ENCODE measurements at places on chromosomes 6 and 20.

DNA sequence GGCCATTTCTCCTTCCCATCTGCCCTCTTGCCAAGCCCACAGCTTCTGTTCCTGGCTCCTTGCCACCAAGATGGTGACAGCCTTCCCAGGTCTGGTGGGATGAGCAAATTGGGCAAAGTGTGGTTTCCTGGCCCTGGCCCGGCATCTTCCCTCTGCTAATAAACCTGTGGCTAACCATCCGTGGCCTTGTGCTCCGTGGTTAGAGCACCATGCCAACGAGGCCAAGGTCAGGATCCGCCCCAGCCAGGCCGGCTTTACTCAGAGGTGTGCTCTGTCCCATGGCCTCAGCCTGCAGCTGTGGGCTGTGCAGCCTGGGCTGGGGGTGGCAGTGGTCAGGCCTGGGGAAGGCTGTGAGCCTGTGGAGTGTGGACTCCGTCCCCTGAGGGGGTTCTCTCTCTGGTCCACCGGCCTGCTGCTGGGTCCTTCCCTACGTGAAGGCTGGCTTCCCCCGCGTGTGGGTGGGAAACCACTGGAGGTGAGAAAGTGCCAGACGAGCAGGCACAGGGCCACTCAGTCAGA is 117.4 kb downstream of the VEGFA start:
- no peak for DNase-seq

DNA sequence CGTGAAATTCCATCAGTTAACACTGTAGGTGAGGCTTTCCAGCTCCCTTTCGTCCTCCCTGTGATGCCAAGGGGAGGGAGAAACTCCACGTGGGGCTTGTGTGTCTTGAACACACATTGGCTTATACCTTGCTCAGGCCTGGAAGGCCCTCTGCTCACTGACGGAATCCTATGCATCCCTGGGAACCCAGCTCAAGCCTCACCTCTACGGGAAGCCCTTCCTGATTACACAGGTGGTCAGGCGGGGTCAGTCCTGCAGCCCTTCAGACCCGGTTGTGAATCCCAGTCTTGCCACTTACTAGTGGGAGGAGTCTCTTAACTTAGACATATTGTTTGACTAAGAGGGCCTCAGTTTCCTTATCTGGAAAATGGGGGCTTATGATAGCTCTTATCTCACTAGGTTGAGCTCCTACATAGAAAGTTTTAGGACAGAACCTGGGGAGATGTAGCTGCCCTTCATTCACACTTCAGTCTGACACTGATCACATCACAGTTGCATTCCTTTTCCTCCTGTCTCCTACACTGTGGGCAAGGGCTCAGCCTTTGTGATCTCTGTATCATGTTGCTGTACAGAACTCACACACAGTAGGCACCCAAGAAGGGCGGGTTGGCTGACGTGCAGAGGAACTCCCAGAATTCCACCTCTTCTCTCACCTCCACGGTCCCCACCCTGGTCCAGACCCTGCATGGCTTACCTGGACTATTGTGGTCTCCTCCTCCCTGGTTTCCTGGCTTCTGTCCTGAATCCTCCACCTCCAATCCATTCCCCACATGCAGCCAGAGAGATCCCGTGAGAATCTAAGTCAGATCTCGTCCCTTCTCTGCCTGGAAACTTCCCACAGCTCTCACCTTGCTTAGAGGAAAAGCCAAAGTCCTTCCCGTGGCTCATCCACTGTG is 129.6 kb downstream of the CEBPB start:
- DNase-seq, result no peak

GRCh38 chr6:26272171-26272637 is 92.8 kb upstream of the BTN3A2 start:
- peak; percentile 18 for DNase-seq

GRCh38 chr6:92159046-92159445 is 1260.3 kb downstream of the EPHA7 start:
- no peak for DNase-seq

- DNase-seq, result no peak
These were observed 59.6 kb downstream of the DHX35 start for GRCh38 chr20:39021748-39022147.

DNA sequence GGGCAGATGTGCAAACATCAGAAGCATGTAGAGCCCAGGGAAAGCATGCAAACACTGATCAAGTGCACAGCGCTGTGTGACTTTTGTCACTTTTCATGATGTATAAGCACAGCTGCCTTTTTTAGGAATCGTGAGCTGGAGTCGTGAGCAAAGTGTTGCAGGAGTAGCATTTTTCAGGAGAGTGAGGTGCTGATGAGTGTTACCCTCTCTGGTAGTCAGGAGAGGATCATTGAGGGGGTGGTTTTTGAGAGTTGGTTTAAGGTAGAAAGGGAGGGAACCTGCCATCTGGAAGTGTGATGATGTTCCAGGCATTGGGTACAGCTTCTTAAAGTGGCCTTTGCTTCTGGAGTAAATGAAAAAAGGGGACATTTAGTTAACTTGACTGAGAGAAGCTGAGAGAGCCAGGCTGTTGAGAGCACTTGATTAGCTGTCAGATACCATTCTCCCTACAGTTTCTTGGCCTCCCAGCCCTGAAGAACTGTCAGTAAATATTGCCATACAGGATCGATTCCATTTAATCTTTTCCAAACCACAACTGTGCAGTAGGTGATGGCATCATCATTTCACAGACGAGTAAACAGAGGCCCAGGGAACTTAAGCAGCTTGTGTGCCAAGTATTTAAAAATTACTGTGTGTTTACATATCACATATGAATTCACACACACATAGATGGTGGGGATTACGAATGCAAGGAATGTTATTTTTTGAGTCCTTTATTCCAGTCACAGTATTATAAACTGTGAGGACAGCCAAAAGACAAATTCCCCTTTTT is 28.9 kb downstream of the TPD52L1 start:
- no peak for DNase-seq

GRCh38 chr20:22620342-22620741 is 36.0 kb upstream of the FOXA2 start:
- DNase-seq, result no peak

GRCh38 chr6:109188115-109188411 is 92.8 kb downstream of the CEP57L1 start:
- DNase-seq, result no peak

- DNase-seq, result no peak
These were observed 7.0 kb downstream of the GTF2H5 start for GRCh38 chr6:158175111-158175510.

- DNase-seq, result no peak
These were observed 15.3 kb upstream of the SMLR1 start for GRCh38 chr6:130811932-130812331.

GRCh38 chr6:29183594-29183993 is 12.9 kb downstream of the OR2J2 start:
- no peak for DNase-seq

- no peak for DNase-seq
These were observed 307.2 kb downstream of the FRK start for GRCh38 chr6:115753446-115753845.

DNA sequence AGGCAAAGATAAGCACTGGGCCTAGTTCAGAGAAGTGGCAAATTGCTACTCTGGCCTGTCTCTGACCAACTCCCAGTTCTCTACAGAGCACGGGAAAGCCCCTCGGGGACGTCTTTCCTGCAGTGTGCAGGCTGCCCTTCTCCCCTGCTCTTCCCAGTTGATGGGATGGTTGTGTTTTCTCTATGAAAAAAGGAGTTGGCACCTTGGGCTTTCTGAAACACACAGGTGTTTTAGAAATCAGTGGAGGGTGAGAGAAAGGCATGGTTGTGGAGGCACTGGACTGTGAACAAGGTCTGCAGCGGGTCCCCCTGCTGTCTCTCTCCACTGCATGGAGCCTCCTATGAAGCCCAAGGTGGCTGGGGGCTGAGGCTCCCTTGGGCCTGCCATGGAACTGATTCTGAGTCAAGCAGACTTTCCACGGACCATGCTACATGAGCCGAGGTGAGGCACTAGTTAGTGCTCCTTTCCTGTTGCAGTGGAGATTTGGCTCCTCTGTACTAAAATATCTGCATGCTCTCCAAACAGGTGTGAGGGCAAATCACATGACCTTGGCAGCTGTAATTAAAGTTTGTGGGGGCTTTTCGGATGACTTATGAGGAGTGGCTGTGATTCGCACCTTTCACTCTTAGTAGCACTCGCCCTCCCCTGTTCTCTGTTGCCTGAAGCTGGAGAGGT is 16.3 kb downstream of the GTSF1L start:
- no peak for DNase-seq

DNA sequence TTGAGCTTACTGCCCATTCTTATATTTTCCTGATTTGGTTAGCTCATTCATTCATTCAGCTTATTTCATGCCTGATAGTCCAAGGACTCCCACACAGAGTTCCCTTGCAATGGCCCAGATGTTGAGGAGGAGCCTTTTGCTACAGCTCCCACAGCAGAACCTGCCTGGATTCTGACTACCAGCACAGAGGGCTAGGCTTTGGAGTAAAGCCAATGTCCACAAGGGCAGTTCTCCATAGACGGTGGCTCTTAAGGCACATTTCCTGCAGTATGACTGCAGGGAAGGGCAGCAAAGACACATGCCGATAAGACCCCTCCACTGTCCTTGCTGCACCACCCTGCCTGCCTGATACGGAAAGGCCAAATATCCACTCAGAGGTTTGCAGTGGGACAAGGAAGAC is 112.3 kb upstream of the SYNDIG1 start:
- no peak for DNase-seq

DNA sequence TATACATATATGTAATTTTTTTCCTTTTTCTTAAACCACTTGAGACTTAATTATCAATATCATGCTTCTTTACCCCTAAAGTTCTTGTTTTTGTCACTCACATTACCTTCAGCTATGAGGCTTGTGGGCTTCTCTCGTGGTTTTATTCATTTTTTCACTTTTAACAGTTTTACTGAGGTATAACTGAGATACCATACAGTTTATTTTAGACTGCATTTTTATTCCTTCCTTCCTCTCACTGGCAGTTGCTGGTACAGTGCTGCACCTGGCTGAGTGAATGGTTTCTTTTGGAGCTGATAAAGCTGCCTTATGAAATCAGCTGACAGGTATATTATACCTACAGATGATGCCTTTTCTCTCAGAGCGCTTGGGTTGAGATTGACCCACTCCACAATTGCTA is 54.4 kb downstream of the LRP11 start:
- DNase-seq, result no peak

DNA sequence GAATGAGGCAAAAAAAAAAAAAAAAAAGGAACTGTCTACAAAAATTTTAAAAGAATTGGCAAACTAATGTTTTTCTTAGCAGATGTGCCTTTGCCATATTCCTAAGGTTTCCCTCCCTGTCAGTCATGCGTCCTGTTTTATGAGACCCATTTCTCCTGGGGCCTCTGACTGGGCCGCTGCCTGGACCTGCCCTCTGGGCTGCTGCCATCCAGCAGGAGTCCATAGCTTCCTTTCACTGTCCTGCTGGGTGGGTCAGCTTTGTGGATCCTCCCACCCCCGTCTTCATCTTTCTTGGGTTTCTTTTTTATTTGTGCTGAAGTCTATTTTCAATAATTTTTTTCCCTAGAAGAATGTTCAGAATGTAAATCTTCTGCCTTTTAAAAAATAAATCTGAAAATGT is 110.8 kb upstream of the SCP2D1 start:
- peak; percentile 56 for DNase-seq

GRCh38 chr6:148758492-148758891 is 11.7 kb downstream of the UST start:
- no peak for DNase-seq

DNA sequence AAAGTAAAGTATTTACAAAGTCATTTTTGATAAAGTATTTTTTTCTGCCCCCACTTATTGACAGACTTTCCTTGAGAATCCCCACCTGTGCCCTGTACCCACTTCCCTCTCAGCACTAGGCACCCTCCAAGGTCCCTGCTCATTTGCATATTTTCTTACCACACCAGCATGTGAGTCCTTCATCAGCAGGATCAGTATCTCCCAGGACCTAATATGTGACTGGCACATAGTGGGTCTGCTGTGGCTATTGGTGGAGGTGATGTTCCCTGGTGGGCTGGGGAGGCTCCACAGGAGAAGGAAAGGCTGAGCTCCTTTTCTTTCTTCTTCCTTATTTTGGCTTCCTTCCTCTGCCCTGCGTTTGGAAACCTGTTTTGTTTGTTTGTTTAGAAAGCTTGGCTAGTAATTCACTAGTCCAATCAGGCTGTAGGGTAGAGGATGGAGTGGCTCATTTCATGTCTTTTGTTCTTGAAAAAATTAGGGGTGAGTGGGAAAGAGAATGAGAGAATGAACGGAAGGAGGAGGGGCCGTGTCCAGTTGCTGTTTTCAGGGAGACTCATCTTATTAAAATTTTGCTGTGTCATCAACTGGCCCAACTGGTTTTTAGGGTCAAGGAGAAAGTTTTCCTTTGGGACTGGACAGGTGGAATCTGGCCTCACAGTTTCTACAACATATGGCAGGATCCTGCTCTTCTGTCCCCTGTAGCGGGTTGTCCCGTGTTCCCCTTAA is 2.8 kb upstream of the RNF24 start:
- DNase-seq, result no peak

GRCh38 chr6:137676888-137677287 is 182.7 kb upstream of the OLIG3 start:
- no peak for DNase-seq

DNA sequence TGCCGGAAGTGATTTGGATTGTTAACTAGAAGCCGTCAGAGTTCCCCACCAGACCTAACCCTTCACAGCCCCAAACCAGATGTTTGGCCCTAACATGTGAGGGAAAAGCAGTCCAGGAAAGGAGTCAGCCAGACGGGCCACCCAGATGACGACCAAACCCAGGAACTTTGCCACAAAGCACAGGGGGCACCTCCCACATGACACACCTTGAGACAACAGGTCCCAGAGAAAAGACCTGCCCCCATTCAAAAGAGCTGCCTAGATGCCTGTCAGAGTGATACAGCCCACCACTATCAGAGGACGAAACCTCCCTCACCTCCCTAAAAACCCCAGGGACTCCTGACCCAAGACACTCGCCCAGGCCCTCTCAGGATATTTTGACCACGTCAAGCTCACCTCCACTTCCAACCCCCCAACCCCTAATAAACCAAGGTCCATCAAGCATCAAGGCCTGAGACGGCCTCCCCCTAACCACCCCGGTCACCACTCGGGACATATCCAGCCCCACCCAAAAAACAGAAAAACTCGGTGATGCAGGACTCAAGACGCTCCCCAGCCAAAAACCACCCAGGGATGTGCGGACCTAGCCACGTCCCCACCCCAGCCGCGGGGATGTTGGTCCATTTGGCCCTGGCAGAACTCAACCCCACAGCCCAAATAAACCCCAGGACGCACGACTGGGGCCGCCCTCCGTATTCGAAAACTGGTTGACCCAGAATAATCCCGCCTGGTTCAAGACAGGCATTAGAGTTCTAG is 662 bp downstream of the ZNF343 start:
- no peak for DNase-seq

- peak; percentile 84 for DNase-seq
These were observed at the start of gene JPH2 for GRCh38 chr20:44187054-44187771. Gene JPH2 (minus strand): TSS chr20:44187188. CDS start chr20:44186705, 483 bp downstream.
